ENCODE measurements at places on chromosomes 5 and 9. TPM values are rescaled to one million over a fixed set of nuclear protein-coding genes. Genes with fewer than 3 reads are reported as not detected.

NPR2 gene
- 1.5 TPM for total RNA-seq

SLC25A2 gene
- under 0.01 TPM for total RNA-seq

SOHLH1 gene
- total RNA-seq: not detected

C1QTNF3 gene
- 0.64 TPM for total RNA-seq

GRCh38 chr5:63553073-63553472 lies 409.2 kb downstream of the HTR1A start:
- no peak for DNase-seq

- no peak for DNase-seq
These were observed 601.1 kb upstream of the RORB start for GRCh38 chr9:73896061-73896460.

- peak; percentile 6 for DNase-seq
These were observed 97.5 kb downstream of the COL5A1 start for GRCh38 chr9:134738869-134739659.

- no peak for DNase-seq
These were observed 12.0 kb downstream of the NIPSNAP3B start for GRCh38 chr9:104775976-104776375.

GRCh38 chr9:15178631-15179030 lies 128.4 kb downstream of the TTC39B start:
- DNase-seq: no peak
